ENCODE measurements at places on chromosomes 6 and 20.
A peak's percentile ranks its signal among the peaks of the same experiment; 100 is the strongest.

DNA sequence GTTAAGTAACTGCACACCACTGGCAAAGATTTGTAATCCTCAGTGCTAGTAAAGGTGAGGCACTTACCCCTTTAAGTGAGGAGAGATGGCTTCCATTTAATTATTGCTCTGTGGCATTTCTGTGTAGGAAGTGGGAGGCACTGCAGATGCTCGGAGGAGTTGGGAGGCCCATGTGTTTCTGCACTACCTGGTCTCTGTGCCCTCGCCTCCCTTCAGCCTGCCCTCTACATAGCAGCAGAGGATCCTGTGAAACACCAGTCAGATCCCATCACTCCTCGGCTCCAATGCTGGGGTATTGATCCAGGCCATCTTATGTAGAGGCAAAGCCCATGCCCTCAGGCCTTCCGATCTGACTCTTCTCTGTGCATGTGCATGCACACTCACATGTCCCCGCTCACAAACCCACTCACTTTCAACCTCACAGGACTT, 67.0 kb downstream of the SLX4IP start:
- DNase-seq = no peak

DNA sequence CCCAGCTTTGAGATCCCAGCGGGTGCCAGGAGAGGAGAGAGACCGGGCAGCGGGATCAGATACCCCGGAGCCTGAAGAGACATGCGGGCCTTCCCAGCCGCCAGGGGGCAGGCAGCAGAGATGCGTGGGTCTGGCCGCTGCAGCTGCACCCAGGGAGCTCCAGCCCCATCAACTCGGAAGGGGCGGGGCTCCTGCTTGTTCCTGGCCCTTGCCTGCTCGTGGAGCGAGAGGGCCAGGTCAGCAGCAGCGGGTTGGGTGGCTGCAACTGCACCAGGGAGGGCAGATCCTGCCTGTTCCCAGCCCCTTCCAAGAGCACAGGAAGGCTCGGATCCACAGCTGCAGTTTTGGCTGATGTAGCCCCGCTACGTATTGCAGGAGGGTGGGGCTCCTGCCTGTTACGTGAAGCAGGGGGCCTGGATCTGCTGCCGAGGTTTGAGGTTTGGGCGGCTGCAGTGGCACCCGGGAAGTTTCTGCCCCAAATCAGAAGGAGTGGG, 532.8 kb downstream of the RFPL4B start:
- DNase-seq = no peak

- no peak for DNase-seq
These were observed 9.1 kb downstream of the OCSTAMP start for GRCh38 chr20:46541229-46541935.

DNA sequence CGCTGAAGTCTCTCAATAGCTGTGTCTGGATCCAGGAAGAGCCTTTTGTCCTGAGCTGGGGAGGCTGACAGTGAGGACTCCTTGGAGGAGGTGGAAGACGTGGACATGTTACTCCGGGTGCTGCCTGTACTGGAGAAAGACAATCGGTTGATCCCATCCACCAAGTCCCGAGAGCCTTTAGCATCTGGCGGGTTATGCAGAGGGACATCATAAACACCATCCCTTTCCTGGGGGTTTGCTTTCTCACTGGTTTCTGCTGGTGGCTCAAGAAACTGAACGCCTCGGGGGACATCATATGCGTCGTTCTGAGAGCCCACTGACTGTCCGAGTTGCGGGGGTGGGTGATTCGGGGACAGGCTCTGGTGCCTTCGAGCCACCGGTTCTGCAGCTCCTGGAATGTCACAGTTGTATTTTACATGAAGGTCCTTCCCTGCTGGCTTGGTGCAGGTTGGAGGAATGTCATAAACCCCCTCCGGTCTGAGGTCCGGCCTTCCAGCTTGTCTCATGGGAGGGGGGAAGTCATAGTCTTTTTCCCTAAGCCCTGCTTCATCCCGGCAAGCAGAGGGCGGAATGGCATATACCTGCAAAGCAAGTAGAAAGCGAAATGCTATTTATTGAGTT, 41.7 kb downstream of the NEDD9 start:
- no peak for DNase-seq

DNA sequence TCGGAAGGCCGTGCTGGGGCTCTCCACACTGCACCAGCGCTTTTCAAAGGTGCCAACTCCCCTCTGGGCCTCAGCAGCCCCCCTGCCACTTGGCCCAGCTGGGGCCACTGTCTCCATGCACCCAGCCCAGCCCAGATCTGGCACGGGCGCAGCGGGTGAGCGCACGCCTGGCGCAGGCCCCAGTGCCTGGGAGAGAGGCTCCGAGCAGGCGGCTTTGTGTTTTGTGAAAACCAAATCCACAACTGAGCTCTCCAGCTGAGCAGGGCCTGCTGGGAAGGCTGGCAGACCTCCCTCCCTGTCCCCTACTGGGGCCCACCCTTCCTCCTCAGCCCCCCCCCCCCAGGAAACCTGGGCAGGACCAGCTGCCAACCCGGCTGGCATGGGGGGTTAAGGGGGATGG, 17.0 kb downstream of the MDGA1 start:
- DNase-seq = no peak

DNA sequence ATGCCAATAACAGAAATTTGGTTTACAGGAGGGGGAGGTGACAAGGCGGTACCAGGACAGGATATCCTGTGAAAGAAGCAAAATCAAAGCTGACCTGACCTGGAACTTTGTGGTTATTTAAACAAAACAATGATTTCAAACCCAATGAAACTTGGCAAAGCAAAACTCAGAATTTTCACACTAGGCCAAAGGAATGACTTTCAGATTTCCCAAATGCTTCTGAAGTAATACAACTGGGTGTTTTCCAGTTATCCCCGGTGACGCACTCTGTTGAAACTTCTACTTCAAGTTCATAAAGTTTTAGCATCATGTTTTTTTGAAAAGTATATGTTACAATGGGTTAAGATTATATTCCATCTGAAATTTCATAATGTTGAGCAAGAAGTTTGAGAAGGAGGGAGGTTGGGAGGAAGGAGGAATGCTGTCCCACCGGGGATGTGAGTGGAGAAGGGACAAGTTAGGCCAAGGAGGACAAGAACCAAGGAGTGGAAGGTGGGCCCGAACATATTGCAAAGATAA, 78.1 kb upstream of the TRAF3IP2 start:
- DNase-seq = no peak

DNA sequence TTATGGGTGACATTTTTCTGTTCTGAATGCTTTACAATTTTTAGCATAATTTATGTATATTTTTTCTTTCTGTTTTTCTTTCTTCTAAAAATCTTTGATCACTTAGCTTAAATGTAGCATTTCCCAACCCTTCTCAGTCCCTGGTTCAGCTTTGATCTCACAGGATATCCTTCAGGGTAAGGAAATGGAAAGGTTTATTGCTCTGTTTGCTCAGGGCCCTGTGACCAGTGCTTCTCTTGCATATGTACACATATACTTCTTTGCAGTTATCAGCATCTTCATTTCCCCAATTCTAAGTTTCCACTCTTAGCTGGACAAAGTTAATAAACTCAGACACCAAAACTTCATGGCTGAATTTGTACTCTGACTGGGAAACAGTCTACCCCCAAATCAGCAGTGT, 30.6 kb downstream of the TMEM74B start:
- no peak for DNase-seq

- no peak for DNase-seq
These were observed 4.2 kb upstream of the GCNT2 start for GRCh38 chr6:10516953-10517352.

DNA sequence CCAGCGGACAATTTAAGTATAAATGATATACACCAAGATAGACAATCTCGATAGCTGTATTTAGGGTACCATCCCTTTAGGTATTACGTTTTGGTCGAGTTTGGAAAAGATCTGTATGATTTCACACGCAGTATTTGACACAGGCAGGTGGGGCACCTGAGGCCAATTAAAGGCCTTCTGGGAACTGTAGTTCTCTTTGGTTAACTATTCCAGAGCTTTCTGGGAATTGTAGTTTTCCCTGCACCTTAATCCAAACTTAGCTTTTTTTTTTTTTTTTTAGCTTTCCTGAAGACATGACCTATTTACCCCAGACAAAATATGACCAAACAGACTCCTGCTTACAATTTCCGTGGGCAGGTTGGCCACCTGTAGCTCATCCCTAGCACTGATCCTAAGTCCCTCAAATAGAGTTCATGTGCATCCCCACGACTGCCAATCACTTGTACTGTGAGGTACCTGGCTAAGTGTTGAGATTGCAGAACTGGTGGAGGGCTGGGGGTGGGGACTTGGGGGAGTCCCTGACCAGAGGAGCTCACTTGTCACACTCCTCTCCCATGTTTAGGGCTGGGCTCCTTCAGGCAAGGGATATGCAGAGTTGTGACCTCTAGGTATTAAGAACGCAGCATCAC, 999 bp upstream of the EHMT2 start:
- DNase-seq = peak; percentile 27

DNA sequence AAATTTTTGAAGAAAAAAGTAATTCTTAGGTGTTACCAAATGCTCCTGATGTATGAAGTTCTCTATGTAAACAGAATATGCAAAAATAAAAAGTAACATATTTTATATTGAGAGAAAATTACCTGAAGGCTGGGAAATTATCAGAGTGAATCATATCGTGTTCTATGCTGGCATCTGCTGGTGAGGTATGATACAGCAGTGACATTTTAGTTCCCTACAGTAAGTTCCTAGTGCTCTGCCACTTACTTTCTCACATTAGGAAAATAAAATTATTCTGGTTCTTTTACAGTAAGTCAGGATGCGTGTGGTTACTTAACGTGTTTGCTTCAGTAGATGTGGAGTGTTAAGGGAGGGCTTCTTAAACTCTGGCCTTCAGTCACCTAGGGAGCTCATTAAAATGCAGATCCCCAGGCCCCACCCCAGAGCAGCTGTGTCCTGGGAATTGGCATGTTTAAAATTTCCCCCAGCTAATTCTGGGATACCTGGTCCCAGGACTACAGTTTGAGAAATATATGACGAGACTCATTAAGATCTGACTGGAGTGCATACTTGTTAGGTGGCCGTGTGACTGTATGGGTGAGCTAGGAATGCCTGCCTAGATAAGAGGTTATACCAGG, 3.2 kb downstream of the ACTR5 start:
- no peak for DNase-seq

All from DMS79 (cell line).